ENCODE measurements at places on chromosomes 1 and 21. TPM values are rescaled to one million over a fixed set of nuclear protein-coding genes. Genes with fewer than 3 reads are reported as not detected.

DNA sequence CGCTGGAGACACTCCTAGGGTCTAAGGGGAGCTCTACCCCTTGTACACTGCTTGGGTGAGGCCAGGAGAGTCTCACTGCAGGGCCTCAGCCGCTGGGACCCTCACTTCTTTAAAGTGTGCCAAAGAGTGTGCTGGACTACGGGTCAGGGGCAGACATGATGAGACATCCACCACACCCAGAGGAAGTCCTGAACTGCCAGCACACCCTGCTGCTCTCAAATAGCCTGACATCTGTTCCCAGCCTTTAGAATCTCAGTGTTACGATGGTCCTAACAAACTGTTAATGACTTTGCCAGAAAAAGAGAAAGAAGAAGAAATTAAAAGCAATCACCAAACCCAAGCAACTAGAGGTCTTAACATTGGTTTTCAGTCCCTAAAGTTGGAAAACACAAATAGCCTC lies 49.0 kb downstream of the MRPL37 start:
- no peak for DNase-seq

POFUT2 gene
- 22.9 TPM for total RNA-seq

ANGPTL3 gene
- total RNA-seq: not detected

DNA sequence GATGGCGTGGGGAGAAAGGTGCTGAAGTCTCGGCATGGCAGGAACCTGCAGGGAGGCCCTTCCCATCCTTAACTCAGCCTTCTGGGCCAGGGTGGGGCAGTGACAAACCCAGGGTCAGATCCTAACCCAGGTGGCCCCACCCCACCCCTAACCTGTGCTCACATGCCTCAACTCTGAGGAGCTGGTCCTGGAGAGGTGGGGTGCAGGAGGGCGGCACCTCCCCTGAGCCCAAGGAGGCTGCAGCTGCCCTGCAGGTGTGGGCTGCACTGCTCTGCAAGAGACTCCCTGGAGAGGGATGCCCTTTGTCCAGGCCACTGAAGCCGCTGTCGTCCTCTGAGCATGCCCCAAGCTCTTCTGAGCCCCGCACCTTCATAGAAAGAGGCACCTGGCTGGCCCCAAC lies 15.2 kb upstream of the ADAMTSL4 start:
- no peak for DNase-seq

CD34 gene
- total RNA-seq: 15.9 TPM

DNA sequence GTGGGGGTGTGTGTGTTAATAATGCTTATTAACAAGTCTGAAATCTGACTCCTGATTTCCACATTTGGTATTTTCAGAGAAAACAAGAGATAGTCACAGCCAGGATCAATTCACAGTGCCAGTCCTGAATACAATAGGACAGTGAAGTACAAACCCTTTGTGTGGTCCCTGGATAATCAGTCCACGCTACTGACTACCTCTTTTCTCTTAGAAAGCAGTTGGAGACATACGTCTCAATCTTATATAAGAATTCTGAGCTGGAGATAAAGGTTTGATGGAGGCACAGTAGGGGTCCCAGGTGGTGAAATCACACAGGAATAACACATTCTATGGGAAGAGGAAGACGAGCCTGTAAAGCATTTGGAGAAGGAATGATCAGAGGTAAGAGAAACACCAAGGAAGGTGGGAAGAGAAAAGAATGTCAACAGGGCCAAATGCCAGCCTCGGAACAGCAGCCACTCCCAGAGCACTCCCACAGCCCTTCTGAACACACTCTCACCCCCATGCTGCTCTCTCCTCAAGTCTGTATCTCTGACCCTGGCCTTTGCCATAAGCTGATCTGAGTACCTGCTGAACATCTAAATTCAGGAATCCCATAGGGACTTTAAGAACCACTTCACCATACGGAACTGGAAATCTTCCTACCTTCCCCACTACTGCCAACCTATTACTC lies 48.6 kb downstream of the TRAF5 start:
- DNase-seq: no peak

DNA sequence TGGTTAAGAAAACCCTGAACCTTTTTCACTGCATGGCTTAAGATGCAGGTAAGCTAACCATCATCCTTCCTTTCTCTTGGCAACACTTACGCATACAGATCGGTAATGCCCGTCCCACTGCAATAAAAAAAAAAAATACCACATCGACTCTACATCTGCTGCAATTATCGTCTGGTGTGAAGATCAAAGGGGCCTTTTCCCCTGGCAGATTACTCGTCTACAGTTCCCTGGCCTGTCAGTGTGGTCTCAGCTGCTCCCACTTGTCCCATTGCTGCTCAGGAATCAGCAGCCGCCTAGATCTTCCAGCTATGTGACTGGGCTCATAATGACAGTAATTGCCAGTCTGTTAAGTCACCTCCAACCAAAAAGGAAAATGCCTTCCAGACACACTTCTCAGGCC lies 133.1 kb downstream of the SETD4 start:
- DNase-seq: no peak
